ENCODE measurements at places on chromosomes 6 and 20.

DNA sequence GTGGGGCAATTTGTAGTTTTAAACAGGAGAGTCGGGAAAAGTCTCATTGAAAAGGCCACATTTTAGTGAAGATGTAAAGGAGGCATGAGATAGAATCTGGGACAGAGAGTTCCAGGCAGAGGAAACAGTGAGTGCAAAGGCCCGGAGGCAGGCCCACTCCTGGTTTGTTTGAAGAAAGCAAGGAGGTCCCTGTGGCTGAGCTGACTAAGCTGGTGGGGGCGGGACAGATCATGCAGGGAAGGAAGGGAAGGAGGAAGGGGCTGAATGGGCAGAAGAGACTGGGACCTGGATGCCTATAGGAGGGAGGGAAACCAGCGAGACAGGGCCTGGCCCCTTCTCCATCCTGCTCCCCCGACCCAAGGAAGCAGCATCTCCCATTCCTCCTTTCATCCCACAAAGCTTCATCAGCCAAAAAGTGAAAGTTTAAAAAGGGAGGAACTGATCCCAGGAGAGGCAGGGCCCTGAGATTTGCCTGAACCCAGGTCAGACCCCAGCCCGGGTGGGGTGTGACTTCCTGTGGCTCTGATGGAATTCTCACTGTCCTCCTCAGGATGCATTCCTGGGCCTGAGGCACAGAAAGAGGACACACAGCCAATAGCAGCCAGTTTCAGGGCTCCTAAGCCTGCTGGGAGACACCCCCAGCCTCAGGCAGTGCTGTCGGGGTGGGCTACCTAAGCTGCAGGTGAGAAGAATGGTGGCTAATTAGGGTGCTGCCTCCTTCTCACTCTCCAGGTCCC is 54.2 kb upstream of the SIRPA start:
- no peak for DNase-seq

DNA sequence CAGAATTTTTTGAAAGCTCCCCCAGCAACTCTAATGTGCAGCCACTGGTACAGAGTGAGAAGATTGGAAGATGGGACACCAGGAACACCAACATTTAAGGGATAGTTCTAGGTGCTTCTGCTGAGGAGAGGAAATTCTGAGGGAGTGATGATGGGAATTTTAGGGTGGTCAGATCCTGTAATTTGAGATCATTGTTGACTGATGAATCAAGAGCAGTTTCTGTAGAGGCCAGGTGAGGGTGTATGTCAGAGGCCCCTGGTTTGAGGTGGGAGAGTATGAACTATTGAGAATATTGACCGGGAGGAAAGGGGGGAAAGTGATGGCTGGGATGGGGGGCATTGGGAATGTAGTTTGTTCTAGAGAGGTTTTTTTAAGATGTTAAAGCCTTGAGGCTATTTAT is 47.2 kb downstream of the PTPRA start:
- no peak for DNase-seq

DNA sequence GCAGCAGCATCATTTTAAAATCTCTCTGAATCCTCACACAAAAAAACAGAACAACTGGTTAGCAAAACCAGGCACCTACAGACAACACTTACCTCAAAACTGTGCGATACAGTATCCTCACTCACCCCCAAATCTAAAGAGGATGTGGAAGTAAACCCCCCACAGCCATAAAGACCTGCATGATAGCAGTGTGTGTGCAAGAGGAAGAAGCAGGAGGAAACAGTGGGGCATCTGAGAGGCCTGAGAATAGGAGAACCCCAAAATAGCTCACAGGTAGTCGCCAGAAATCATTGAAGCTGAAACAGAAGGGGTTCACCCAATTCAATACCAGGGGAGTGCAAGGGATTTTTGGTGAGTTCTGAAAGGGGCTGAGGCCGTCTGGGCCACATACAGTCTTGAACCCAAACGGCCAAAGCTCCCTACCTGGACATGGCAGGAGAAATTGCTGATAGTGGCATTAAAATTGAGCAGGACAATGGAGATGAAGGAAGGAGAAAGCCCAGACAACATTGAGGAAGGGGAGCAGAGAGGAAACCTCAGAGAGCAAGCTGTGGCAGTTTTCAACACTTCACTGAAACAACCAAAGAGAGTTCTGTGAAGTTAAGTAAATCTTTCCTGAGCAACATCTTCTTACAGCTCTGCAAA is 129.7 kb downstream of the FIG4 start:
- no peak for DNase-seq

DNA sequence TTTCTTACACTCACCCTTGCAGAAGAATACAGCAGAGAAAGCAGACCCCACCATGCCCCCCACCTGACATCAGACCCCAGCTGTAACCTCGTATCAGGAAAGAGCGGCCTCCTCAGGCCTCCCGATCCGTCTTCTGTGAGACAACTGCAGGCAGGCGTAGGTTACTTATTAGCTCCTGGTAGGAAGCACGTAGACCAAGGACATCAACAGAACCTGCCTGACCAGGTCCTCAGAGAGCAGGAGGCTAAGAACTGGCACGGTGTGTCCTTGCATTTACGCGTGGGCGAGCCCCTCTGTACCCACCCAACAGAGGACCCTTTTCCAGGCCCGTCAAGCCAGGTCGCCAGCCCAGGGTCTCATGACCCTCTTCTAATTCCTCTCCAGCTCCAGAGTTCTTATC is 51.0 kb downstream of the ABHD12 start:
- no peak for DNase-seq

DNA sequence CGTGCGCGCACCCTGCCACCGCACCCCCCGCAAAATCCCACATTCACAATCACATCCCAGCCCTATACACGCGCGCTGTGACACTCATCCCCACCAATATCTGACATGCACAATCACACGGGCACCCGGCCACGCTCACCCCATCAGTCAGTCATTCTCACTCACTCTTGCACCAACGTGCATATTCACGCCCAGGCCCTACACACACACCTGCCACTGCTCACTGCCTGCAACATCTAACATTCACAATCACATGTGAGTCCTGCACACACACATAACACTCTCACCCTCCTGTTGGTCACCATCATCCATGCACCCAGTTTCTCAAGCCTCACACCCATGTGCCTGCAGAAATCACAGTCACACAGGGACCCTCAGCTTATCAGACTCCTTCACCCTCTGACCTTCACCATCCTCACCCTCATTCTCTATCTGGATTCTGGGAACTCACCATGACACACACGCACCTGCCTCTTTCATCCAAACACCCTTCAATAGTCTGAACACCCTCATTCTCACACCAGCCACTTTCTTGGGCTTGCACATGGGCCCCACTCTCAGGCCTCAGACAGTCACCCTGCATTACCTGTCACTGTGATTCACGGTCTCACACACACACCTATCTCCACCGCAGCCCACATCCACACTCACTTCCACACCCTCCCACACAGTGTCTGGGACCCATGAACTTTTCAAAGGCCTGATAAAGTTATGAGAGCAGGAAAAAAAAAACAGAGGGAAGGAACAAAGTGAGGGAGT is 748 bp upstream of the ATP9A start:
- DNase-seq, result no peak

DNA sequence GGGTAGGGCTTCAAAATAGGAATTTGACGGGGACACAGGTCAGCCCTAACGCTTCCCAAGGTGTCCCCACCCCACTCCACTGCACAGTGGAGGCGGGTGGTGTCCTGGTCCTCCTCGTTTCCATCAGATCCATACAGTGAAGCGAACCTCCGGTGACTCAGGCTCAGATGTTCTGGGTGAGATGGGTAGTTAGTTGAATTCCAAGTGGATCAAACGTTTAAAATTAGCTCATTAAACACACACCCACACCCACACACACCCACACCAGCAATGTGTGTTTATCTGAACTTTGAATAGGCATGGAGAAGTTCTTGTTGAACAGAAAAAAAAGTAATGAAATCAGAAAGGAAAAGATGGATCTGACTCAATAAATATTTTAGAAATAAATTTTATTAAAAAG is 58.9 kb downstream of the CDH4 start:
- DNase-seq, result no peak

GRCh38 chr6:122621638-122622037 is 11.4 kb downstream of the PKIB start:
- no peak for DNase-seq

DNA sequence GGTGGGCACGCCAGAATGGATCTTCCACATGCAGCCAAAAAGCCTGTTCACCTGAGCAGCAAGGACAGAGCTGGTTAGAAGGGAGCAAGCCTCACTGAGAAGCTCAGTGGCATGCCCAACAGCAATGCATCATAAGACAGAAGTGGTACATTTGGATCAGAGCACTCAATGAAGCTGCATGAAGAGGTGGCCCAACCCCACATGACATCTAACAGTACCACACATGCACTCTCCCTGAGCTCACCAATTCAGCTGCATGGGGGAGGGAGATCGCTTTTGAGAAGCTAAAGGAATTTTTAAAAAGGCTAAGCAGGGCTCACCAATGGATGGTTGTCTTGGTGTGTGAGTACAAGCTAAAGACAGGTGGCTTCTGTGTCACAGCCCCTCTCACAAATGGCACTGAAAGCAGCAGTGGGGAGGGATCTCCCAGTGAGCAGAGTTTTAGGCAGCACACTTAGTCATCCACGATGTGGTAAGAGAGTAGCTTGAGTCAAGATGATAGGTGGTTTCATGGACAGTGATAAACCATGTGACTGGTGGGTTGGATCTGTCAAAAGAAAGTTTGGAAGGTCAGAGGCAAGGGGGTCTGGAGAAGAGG is 166.6 kb upstream of the TAB2 start:
- peak; percentile 60 for DNase-seq

DNA sequence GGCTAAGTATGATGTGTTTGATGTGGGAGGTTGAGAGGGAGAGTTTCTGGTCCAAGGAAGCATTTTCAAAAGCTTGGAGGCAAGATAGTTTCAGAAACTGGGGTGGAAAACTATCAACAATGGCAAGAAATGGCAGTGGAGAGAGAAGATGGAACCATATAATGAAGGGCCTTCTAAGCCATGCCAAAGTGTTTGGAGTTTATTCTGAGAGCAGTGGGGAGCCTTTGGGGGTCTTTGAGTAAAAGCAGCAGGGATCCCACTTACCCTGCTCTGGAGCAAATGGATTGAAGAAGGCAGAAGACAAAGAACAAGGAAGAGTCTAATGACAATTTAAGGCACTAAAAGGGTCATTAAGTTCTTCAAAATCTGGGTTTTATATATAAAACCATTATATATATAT is 538.9 kb downstream of the UTRN start:
- no peak for DNase-seq

DNA sequence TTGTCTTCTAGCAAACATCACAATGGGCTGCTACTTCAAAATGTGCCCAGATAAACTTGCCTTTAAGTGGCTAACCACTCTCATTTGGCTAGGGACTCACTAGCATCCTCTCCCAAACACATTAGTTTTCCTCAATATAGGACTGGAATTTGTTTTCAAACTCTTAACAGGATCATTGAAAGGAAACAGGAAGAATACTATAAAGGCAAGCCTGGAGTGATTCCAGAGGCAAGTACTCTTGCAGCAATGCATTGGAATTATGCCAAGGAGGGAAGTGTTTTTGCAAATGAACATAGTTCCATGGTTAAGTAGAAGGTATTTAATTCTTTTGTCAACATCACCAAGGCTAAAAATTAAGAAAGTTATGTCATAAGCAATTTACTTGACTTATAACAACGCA is 12.2 kb downstream of the EPHA7 start:
- no peak for DNase-seq

DNA sequence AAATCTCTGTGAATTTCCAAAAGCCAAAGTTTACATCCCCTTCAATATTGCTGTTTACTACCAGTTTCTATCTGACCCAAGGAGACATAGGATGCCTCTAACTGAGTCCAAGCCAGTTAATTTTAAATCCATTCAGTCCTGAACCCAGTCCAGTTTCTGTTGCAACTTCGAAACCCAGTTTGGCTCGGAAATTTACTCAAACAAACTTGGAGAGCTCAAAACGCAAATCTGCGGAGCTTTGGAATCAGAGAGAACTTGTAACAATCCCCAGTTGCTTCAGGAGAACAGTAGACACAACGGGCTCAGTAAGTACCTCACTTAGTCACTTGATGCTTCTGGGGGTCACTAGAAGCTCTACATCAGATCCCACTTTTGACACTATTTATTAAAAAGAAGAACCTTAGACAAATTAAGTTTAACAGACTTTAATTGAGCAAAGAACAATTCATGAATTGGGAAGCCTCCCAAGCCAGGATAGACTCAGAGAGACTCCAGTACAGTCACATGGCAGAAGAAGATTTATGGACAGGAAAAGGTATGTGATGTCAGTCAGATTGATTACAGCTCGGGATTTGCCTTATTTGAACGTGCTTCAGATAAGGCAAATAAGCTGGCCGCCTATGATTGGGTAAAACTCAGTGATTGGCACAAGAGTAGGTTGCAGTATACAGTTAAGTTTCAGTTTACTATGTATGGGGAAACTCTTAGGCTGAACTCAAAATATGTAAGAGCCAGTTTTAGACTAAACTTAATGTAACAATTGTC is 118.0 kb downstream of the RFPL4B start:
- no peak for DNase-seq

DNA sequence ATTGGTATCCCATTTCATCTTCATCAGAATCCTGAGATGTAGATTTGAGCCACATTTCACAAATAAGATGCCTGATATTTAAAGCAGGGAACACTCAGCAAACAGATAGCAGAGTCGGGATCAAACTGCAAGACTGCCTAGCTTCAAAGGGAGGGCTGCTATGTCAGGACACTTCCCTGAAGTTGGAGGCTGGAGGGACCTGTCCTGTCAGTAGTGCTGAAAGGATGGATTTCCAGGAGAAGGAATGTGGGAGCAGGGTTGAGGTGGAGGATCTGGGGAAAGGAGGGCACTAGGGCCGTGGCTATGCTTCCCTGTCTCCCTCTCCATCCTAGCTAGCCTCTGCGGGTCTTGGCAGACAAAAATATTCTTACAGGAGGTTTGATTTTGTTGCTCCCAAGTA is 32.2 kb downstream of the COX4I2 start:
- DNase-seq, result no peak

DNA sequence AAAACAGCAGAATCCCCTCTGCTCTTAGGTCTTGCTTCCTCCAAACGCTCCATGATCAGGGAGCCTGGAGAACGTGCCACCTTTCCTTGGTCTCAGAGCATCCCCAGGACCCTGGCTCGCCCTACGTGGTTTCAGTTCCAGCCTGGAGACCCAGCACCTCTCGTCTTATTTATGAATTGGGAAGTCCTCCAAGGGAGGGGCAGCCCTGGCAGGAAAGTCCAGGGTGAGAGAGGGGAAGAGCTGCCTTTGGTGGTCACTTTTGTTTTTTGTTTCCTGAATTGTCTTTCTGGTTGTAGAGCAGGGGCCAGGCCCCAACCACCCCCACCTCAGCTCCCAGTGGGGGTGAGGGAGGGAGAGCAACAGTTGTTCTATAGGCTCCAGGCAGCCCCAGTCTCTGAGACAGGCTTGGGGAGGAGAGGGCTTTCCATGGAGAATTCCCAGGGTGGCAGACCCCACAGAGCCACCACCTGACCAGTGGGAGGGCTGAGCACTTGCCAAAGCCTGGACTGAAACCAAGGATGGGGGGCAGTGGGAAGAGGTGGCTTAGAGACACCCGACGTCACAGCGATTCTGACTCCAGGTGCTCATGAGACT is 88.8 kb downstream of the PRND start:
- no peak for DNase-seq

- DNase-seq, result no peak
Measured at GRCh38 chr6:139722530-139722929, 348.1 kb upstream of the CITED2 start.

- no peak for DNase-seq
Measured at GRCh38 chr6:167858086-167858591, 31.4 kb downstream of the AFDN start.
